D721Med (cell line): ENCODE measurements at places on chromosomes 4 and X.

GRCh38 chr4:144787365-144788258, 141.7 kb downstream of the HHIP start:
- no peak for DNase-seq

GRCh38 chr4:150886597-150886996, 128.5 kb downstream of the LRBA start:
- DNase-seq: no peak

GRCh38 chrX:136754651-136755050, 26.1 kb downstream of the ARHGEF6 start:
- no peak for DNase-seq

DNA sequence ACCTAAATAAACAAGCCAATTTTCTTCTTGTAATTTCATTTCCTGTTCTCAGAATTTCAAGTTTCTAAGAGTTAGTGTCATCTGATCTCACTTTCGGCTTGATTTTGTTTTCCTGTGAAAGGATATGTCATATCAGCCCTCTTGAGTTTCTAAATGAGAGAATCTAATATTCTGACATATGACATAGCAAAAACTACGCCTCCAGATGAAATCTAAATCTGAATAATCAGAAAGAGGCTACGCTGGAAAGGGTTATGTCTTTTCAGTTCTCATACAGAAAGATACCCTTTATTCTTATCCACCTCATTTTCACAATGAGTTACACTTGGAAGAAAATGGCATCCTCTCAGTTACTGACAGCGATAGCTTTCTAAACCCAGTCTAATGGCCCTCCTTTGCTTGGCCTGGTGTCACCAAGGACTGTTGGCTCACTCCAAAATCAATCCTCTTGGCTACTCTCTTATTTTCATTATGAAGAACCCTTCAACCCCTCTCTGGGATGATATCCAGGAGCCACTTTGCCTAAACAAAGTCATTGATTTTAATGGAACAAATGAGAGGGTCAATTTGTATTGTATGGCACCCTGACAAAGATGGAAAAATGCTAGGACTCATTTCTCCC, 65.6 kb downstream of the ASB9 start:
- no peak for DNase-seq

DNA sequence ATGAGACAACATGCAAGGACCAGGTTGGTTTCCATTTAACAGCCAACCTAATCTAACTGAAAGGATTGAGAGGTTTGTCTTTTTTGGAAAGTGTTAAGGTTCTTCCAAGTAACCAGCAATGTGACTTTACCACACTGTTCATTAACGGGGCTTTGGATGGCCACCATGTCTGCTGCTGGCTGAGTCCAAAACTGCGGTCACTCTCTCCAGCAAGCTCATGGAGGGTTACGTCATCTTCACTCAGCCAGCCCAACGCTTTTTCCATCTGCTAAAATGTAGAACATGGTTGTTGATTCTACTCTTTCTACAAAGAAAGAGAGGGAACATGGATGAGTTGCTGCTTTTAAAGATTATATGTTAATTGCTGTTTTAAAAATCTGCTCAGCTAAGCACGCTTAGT, 11.0 kb downstream of the PKD2 start:
- no peak for DNase-seq

DNA sequence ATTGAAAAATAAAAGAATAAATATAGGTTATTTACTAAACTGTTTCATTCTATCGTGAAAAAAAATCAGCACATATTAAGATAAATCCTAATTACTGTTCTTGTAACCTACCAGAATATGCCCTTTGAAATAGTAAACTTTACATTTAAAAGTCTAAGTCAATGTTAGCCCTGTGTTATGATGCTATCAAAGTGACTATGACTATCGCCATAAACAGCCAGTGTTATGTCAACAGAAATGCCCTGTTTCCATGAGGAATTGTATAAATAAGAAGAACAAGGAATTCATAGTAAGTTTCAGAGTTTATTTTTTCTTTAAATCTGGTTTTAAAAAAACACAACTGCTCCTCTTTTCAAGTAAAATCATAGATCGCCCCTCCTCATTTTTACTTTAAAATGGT, 11.4 kb downstream of the NR3C2 start:
- no peak for DNase-seq

DNA sequence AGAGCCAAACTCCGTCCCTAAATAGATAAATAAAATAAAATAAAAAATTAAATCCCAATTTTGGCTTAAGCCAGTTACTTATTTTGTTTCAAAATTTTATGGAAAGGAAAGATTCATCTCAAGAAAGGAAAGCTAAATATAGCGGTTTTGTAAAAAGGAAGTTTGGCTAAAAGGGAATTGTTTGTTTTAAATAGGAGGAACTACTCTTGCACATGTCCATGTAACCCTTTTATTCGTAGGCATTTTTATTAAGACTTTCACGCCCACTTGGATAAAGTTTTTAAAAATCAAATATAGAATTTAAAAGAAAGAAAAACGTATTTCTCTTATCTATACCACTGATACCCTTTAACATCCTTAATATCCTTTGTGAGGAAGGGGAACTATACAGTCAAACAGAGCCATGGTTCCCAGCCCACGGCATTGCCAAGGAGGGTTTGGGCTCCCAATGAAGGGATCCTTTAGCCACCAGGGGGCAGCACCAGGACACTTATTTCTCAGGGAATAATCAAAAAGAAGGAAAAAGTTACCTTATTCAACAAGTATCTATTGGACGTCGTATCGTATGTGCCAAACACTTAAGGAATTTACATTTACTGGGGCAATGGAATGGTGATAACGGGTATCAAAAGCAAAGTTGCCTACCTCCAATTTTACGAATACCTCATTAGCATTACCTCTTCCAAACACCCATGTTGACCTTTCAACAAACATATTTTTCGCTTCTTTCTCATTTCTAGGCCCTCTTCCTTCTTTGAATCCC, 27.7 kb downstream of the CDKN2AIP start:
- peak; percentile 28 for DNase-seq

- DNase-seq: no peak
Observed at GRCh38 chrX:12349201-12349600, 210.9 kb downstream of the FRMPD4 start.

DNA sequence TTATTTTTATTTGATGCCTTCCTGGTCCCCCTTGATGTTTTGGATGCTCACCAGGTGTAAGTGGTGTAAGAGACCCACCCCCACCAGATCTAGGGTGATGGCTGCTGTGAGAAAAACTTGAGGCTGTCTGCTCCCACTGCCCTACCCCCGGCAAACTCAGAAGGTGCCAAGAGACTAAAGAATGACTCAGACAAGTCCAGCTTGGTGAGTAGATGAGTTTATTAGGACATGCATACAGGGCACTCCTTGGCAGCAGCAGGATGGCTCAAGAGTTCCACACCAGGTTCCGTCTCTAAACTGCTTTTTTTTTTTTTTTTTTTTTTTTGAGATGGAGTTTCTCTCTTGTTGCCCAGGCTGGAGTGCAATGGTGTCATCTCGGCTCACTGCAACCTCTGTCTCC, 84.0 kb upstream of the HPF1 start:
- DNase-seq: no peak

- no peak for DNase-seq
Observed at GRCh38 chr4:180197471-180197870, 2045.7 kb upstream of the TENM3 start.

DNA sequence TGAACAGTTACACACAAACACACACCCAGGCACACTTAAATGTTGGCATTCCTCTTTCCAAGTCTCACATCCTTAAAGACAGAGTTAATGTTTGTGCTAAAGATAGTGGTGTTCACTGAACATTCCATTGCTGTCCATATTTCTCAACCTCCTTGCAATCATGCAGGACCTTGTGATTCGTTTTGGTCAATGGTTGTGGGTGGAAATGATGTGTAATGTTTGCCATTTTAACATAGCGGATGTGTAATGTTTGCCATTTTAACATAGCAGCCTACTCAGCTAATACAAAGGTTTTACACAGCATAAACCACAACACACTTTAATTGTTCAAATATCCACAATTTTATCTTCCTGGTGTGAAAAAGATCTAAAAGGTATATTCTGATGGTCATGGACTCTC, 93.9 kb downstream of the CEP44 start:
- DNase-seq: no peak

DNA sequence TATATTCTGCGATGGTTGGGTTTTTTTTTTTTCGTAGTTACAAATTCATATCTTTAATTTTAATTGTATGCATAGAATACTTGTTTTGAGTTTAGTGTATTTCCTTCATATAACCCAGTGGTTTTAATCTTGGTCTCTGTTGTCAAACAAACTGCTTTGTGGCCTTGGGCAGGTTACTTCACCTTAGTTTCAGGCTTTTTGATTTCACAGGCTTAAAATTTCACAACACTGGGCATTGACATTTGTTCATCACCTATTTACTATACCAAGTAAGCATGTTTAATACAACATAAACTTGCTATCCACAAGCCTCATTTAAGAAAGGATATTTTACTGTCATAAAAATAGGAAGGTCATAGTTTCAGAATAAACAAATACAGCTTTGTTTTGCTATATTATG, 14.7 kb downstream of the RAPGEF2 start:
- no peak for DNase-seq

GRCh38 chrX:72054779-72055489, 76.8 kb downstream of the RTL5 start:
- no peak for DNase-seq

DNA sequence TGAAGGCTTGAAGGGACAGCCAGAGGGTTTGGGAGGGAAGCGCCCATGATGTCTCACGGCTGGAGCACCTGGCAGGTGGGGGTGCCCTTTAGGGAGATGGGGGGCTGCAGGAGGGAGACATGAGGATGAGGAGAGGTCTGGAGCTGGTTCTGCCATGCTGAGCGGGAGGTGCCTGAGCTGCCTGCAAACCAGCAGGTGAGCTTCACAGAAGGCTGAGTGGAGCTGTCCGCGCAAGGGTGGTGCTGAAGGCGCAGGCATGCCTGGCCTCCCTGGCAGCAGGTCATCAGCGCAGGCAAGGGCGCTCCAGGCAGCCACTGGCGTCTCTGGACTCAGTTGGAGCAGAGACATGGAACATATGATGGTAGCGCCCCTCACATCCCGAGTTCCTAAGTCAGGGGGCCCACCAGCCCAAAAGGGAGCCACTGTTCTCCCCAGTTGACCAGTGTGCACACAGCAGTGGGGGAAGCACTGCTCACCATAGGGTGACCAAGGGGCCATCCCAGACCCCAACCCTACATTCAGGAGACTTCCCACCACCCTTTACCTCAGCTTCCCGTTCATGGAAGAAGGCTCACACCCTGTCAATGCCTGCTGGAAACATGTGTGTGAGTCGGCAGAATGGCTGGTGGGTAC, 25.8 kb downstream of the ADRA2C start:
- no peak for DNase-seq

DNA sequence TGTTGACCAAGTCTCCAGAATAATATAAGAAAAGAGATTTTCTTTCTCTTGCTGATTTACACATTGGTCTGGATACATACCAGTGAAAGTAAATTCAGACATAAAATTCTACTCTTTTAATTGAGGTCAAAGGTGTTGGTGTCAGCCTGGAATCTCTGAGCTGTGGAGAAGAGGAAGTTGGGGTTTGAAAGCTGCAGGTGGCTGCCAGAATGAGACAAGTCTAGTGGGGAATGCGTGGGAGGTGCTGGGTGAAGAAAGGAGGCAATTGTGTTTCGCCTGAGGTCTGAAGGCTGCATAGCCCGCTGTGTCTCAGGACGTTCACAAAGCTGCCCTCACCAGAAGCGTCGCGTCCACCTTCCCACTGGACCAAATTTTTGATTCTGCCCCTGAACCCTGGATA, 31.2 kb downstream of the PHEX start:
- no peak for DNase-seq

- DNase-seq: no peak
Observed at GRCh38 chrX:25810202-25810601, 327.9 kb upstream of the MAGEB18 start.

DNA sequence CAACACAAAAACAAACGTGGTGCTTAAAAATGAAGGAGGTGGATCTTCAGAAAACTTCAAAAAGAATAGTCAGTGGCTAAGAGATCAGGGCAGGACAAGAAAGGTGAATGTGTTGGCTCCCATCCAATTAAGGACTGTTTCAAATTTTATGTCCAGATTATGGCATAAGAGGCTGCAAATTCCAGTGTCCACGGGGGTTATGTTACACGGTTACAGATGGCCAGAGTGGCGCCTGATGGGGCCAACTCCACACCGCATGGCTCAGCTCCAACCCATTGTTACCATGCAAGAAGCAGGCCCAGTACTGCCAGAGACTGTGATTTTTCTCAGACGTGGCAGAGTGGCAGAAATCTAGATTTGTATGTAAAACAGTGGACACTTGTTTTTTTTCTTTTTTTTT, 168.4 kb upstream of the TENM3 start:
- no peak for DNase-seq

DNA sequence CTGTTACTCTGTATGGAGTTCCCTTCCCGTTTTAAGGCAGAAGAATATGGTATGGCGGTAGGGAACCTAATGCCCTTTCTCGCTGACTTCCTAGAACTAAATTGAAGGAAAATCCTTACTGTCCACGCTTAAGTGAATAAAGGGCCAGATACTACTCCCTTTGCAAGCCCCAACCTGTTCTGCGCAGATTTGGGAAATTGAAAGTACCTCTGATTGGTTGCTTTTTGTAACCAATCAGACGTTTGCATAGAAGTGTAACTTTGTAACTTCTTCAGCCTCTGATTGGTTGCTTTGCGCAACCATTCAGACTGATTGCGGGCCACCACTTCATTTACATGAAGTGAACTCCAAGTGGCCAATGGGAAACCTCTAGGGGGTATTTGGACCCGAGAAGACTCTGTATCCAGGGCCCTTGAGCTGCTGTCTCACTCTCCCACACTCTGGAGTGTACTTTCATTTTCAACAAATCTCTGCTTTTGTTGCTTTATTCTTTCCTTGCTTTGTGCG, 1.2 kb upstream of the TMEM33 start:
- no peak for DNase-seq

- no peak for DNase-seq
Observed at GRCh38 chrX:63751481-63751880, 33.5 kb downstream of the ARHGEF9 start.

GRCh38 chr4:173269280-173269679, 64.9 kb downstream of the HMGB2 start:
- no peak for DNase-seq

DNA sequence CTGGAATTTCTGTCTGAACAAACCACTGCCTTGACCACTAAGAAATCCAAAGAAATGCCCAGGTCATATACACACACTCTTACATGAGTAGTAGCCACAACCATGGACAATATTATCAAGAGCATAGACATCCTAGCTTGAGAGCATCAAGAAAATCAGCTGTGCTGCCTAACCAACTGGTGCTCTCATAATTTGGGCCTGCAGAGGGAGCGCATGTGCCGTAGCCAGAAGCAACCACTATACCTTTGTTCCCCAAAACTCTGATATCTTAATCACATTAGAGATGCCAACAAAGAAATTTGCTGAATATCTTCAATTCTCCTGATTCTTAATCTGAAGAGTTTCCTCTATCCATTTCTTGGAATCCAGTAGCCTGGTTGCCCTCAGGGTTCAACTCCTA, 163.6 kb downstream of the ZNF674 start:
- no peak for DNase-seq

DNA sequence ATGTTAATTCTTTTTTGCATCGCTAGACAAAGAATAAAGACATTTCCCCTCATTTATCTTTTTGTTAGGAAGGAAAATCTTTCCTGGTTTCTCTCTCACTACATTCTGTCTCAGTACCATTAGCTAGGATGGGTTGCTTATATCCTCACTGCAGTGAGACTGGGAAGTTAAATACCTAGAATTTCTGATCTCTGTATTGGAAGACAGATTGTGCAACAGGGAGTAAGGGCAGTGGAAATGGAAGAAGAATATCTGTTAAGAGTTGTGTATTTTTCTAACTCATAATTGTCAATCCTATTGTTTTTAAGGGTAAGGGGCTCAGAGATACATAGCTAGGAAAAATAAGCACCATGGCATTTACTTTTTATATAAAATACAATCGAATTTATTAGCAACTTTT, 19.6 kb downstream of the PTPN13 start:
- DNase-seq: no peak
